GM20000 (cell line): ENCODE measurements at places on chromosomes 2 and 18.

DNA sequence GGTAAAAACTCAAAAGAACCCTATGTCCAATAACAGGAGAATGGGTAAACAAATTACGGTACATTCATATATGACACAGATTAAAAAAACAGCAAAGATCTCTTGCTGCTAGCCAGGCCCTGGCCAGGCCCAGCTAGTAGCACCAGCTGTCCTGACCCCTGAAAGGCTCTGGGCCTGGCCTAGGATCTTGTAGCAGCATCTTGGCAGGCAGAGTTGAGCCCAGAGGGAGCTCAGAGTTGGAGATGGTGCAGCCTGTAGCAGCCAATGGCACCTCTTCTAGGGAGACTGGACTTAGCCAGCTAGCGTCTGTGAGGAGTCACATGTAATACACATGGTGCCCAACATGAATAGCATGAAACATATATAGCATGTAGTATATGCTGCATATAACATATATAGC lies 69.1 kb downstream of the HS6ST1 start:
- DNase-seq, result no peak

GRCh38 chr2:75719616-75720015 lies 8.9 kb upstream of the GCFC2 start:
- DNase-seq, result no peak

GRCh38 chr2:25268139-25268538 lies 73.6 kb downstream of the DNMT3A start:
- no peak for DNase-seq

- no peak for DNase-seq
Measured at GRCh38 chr2:25980076-25980887, 2.0 kb downstream of the KIF3C start.

GRCh38 chr2:134774786-134775641 lies 56.2 kb upstream of the TMEM163 start:
- DNase-seq, result no peak

DNA sequence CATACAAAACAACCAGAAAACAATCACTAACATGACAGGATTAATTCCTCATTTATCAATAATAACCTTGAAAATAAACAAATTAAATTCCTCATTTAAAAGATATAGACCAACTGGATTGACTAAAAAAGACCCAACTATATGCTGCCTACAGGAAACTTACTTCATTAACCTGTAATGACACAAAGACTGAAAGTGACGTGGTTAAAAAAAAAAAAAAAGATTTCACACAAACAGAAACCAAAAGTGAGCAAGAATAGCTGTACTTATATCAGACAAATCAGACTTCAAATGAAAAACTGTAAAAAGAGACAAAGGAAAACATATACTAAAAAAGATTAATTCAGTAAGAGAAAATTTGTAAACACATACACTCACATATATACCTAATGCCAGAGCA lies 201.2 kb downstream of the CCDC178 start:
- DNase-seq, result no peak

- DNase-seq, result no peak
Measured at GRCh38 chr2:233116946-233117345, 56.8 kb downstream of the INPP5D start.

DNA sequence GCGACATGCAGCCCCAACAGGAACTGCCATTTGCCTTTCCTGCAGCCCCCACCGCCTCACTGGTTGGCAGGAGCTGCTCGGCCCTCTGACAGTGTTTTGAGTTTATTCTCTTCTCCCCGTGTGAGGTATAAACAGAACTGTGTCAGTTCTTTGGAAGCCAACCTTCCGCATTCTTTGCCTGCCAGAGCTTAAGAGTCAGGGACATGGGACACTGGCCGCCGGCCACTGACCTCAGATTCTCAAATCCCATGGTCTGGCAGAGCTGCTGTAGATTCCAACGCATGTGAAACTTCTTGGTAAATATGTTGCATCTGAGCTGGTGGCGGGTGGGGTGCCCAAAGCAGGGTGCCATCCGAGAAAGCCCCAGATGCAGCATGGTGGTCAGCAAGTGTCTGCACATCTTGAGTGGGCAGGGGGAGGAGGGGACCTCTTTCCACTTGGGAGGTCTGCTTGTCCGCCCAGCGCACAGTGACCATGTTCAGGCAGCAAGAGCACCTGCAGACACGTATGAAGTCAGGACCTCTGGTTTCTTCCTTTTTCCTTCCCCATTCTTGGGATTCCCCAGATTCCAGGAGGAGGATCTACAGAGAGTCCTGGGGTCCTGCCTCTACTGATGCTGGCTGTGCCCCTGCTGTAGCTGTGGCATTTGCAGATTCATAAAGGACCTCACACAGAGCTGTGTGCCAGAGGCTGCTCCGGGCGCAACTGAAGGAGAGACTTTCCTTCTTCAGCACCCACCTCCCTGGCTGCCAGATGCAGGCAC lies 23.8 kb downstream of the ASB18 start:
- no peak for DNase-seq

DNA sequence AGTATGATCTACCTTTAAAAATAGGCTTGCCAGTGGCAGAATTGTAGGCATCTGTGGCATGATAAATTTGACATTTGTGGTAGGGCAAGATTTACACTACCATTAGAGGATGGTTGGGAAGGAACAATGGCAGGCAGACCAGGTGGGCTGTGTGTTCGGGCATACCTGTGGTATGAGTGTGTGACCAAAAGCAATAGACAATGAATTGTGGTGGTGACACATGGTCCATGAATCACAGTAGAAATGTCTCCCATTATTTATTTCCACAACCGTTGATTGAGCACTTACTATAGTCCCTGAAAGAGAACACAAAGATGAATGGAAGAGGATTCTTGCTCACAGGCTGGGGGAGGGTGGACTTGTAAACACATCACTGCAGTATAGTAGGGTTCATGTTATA lies 29.9 kb upstream of the RUFY4 start:
- no peak for DNase-seq

- DNase-seq, result no peak
Measured at GRCh38 chr2:715038-715437, 37.8 kb upstream of the TMEM18 start.

- no peak for DNase-seq
Measured at GRCh38 chr2:121388371-121388770, 103.4 kb upstream of the TFCP2L1 start.

DNA sequence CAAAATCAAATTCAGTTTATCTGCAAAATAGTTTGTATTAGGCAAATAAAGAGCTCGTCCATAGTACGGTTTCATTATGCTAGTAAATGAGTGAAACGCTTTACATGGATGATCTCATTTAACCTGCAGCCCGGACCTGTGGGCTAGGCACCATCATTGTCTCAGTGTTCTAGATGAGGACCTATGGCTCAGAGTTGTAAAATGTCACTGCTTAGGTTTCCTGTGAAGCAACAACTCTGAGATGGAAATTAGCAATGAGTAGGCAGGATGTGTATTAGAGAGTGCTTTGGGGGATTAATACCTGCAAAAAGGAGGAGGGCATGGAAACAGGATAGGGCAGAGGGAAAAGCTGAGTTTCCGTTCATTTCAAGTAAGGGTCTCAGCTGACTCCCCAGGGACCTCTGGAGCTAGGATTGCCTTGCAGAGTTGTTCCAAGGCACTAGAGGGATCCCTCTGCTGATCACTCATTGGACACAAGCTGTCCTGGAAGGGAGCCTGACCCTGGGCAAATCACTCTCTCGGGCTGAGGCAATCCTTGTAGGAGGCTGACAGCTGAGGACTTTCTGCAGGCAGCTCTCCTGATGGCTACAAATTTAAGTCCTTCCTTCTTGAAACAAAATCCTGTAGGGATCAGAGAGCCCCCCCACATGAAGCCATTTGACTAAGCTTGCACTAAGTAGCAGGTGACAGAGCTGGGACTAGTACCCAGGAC lies 58.8 kb upstream of the SIX2 start:
- no peak for DNase-seq

- DNase-seq, result no peak
Measured at GRCh38 chr2:242058116-242058680, 188.7 kb downstream of the RTP5 start.

DNA sequence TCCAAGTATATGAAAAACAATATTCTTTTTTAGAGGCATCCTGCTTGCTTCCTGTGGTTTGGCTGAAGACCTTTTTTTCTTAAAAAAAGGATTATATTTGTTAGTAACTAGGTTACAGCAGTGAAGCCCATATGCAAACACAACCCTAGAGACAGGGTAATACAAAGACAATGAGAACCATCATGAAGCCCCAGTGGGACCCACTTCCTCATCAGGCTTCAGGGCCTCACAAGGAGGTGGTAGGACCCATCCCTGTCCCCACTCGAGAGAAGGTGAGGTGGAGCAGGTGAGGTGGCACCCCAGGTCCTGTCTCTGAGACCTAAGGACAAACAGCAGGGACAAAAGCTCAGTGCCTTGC lies 80.3 kb downstream of the EDAR start:
- DNase-seq, result no peak

- no peak for DNase-seq
Measured at GRCh38 chr2:219199470-219200211, 6.9 kb upstream of the ZFAND2B start.

DNA sequence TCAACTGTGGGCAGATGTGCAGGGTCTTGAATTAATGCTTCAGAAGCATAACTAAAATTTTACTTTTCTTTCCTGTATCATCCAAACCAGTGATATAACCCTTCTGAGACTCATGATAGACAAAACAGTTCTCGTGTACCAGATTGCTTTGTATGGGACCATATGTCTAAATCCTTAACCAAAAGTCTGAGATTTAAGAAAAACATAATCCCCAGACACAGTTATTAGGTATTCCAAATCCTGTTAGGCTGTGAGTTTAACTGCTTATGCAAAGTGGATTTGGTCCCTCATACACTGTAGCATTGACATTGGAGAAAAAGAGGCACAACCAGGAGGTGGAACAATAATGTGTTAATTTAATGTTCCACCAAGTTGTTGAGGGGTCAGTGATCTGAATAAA lies 235.0 kb downstream of the PMAIP1 start:
- no peak for DNase-seq

- no peak for DNase-seq
Measured at GRCh38 chr2:225355788-225356187, 43.7 kb upstream of the NYAP2 start.

GRCh38 chr18:61980355-61980754 lies 87.5 kb upstream of the RNF152 start:
- DNase-seq, result no peak

DNA sequence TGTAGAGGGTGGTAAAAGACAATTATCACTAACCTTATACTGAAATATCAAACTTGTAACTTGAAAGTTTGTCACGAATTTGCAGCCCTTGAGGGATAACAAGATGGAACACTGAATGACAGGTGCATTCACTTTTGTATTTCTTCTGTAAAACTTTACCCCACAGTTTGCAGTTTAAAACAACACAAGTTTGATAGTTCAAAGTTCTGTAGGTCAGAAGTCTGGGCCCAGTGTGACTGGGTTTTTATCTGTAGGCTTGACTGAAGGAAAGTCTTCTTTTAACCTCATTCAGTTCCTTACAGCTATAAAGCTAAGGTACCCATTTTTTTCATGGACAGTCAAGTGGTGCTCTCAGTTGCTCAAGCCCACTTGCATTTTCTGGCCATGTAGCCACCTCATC lies 257.1 kb upstream of the NRXN1 start:
- no peak for DNase-seq

GRCh38 chr2:14826518-14826917 lies 194.0 kb downstream of the LRATD1 start:
- DNase-seq, result no peak
